ENCODE measurements at places on chromosomes 6 and 20. TPM values are rescaled to one million over a fixed set of nuclear protein-coding genes. Genes with fewer than 3 reads are reported as not detected.

DNA sequence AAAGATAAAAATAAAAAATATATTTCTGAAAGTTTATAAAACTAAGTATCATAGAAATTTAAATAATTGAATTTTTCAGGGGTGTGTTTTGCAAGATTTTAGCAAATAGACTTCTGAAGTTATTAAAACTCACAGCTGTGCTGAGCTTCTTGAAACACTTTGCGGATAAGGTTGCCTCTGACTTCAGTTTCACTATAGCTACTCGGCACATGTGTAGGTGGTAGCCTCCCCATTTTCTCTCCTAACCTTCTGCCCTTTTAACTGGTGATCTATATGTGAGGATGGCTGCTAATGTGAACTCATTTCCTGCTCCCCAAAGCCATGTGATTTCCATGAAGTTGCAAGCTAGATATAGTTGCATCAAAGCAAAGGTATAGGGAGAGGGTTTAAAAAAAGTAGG is 129.3 kb upstream of the STMND1 start:
- no peaks in the 10 kb centered on the region for H3K36me3 ChIP-seq
- no peak for DNase-seq
- no peaks in the 10 kb centered on the region for H3K4me1 ChIP-seq
- no peaks in the 10 kb centered on the region for H3K27me3 ChIP-seq
- H3K27ac ChIP-seq = no peak overlapping the region
- no peak overlapping the region for H3K4me3 ChIP-seq

The SFT2D1 gene
- 23.5 TPM for total RNA-seq

- no peak overlapping the region for H3K4me3 ChIP-seq
- no peak overlapping the region for H3K27ac ChIP-seq
- DNase-seq = no peak
- H3K36me3 ChIP-seq = no peaks in the 10 kb centered on the region
- no peaks in the 10 kb centered on the region for H3K27me3 ChIP-seq
Measured at GRCh38 chr20:37498066-37498665, 22.9 kb upstream of the NNAT start.

The MUCL3 gene
- total RNA-seq = not detected

GRCh38 chr6:40492187-40492586 is 95.0 kb downstream of the LRFN2 start:
- H3K4me1 ChIP-seq = no peaks in the 10 kb centered on the region
- H3K27me3 ChIP-seq = peaks cover 3% of the 10 kb centered on the region

- DNase-seq = no peak
- H3K27me3 ChIP-seq = no peaks in the 10 kb centered on the region
- no peak overlapping the region for H3K27ac ChIP-seq
- no peak overlapping the region for H3K4me3 ChIP-seq
- peaks cover 3% of the 10 kb centered on the region for H3K4me1 ChIP-seq
Measured at GRCh38 chr20:35085477-35086225, 7.0 kb downstream of the TRPC4AP start.

- no peaks in the 10 kb centered on the region for H3K4me1 ChIP-seq
- H3K4me3 ChIP-seq = no peak overlapping the region
- no peak overlapping the region for H3K27ac ChIP-seq
- no peak for DNase-seq
Measured at GRCh38 chr6:167103041-167103891, 19.6 kb upstream of the CCR6 start.

GRCh38 chr6:121376411-121376810 is 42.1 kb upstream of the TBC1D32 start:
- H3K4me3 ChIP-seq = no peak overlapping the region
- no peak overlapping the region for H3K27ac ChIP-seq
- H3K4me1 ChIP-seq = no peaks in the 10 kb centered on the region

DNA sequence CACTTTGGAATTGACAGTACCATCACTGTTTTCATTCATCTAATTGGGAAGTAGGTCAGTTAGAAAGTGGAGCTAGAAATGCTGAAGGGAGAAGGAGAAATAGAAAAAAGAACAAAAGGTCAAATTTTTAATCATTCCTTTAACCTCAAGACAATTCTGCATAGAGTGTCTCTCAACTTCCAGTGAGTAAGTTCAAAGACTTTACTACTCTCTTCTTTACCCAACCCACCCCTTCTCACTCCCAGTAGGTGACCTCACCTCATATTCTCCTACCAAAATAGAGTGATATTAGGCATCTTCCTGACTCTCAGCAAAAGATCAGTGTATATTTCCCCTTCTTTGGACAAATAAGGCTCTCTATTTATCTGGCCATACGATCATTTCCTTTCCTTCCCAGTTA is 340.0 kb upstream of the JAG1 start:
- DNase-seq = no peak
- no peak overlapping the region for H3K4me3 ChIP-seq
- no peak overlapping the region for H3K27ac ChIP-seq
- peaks cover 3% of the 10 kb centered on the region for H3K4me1 ChIP-seq

The TMC2 gene
- total RNA-seq = not detected

DNA sequence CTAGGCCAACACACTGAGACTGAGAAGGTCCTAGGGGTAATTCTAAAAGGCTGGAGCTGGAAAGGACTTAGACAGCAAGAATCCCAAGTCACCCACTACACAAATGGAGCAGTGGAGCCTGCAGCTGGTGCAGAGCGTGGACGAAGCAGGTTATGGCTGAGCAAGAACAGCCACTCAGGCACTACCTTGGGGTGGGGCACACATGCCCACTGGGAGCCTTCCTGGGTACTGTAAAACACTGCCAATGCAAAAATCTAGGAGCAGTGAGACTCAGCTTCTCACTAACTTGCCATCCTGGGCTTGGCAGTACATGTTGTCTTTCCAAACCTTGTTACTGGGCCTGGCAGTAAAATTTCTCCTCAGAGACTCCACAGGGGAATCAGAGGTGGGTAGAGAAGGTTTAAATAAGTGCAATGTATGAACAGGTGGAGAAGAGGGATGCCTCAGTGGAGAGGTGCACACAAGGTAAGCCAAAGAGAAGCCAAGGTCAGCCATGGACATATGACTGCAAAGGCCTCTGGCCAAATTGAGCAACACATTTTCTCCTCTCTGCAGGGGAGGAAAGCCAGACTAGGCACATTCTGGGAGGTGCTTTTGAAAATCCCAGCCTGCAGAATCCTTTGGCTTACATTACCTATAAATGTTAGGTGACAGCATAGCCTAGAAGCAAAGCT is 105.6 kb downstream of the TNFRSF21 start:
- H3K27ac ChIP-seq = no peak overlapping the region
- no peak overlapping the region for H3K4me3 ChIP-seq
- no peak for DNase-seq
- H3K27me3 ChIP-seq = peaks cover under 1% of the 10 kb centered on the region
- H3K4me1 ChIP-seq = no peaks in the 10 kb centered on the region
- H3K36me3 ChIP-seq = no peaks in the 10 kb centered on the region

Measured in glutamatergic neuron (in vitro differentiated cells).